ENCODE measurements at places on chromosomes 11 and 22.

DNA sequence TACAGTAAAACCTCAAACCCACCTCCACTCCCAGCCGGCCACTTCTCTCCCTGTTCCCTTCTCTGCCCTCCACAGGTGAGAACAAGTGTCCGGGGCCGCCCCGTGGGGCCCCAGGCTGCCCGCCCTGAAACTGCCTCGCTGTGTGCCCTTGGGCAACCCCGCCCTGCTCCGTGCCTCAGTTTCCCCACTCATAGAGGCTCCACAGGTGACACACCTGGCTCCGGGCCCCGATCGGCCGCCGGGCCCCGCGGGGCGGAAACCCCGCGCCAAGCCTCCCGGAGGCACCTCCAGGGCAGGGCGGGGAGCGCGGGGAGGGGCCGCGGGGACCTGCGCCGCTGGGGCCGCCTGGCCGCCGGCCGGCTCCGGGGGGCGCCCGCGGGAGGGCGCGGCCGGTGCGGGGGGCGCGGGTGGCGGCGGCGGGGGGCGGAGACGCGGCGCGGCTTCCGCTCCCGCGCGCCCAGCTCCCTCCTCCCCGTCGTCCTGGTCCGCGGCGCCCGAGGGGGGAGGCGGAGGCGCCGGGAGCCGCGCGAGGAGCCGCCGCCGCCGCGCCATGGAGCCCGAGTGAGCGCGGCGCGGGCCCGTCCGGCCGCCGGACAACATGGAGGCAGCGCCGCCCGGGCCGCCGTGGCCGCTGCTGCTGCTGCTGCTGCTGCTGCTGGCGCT, at the start of gene LRP5:
Gene LRP5, plus strand, starts transcription at position 475 of the 663 bp plus-strand sequence. Its CDS starts 124 bp downstream, at position 599.
- no peak for DNase-seq

DNA sequence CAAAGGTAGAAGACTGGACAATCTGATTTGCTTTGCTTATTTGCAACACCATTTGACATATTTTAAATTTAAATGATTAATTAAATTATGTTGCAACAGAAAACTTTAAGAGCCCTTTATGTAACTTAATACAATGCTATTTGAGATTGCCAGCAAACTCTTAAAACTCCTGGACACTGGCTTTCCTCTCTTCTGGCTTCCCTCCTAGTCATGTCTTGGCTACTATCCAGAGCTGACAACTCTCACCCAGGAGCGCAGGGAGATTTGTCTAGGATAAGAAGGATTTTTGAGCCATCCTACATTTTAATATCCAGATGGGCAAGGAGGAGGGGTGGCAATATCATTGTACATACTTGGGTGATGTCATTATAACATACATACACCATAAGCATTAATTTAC, 134.3 kb downstream of the ELP4 start:
- no peak for DNase-seq

GRCh38 chr11:100624346-100624745, 62.7 kb upstream of the ARHGAP42 start:
- no peak for DNase-seq

DNA sequence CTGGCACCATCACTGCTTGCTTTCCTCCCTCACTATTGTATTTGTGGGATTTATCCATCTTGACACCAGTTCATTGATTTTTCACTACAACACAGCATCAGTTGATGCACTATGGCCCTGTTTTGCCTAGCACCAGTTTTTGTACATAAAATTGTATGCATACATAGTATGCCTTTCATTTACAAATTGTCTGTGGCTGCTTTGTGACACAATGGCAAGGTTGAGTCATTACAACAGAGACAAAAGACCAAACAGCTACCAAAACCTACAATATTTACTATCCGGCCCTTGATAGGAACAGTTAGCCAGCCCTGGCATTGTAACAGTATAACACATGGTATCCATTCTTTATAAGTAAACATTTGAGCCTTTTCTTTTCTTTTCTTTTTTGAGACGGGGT, 150.3 kb downstream of the LDLRAD3 start:
- no peak for DNase-seq

- no peak for DNase-seq
Measured at GRCh38 chr11:57336111-57336666, 497 bp upstream of the SSRP1 start.

GRCh38 chr11:27266125-27266524, 96.9 kb downstream of the CCDC34 start:
- no peak for DNase-seq

DNA sequence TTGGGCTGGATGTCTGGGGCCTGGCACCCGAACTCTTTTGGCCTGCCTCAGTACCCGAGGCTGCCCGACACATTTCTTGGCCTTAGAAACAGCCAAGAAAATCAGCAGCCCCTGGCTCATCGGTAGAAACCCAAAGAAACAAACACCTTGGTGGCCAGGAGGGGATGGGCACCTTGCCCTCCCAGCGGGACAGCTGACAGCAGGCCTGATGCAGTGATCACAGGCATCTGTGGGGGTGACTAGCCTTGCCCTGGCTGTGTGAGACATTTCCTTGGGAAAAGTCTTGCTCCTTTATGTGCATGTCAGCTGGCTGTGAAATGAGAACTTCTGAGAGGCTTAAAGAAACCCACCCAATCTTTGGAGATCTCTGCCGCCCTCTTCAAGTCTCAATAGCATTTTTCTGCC, 60.9 kb downstream of the SMIM38 start:
- DNase-seq, result no peak

DNA sequence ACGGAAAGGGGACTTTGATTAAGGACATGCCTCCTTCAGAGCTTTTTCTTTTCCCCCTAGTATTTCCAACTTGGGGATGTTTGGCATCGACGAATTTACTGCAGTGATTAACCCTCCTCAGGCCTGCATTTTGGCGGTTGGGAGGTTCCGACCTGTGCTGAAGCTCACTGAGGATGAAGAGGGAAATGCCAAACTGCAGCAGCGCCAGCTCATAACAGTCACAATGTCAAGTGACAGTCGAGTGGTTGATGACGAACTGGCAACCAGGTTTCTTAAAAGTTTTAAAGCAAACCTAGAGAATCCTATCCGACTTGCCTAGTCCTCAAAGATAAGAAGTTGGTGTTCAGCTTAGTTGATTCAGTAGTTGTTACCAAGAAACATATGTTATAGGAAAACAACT, 78.4 kb downstream of the PDHX start:
- DNase-seq, result no peak

DNA sequence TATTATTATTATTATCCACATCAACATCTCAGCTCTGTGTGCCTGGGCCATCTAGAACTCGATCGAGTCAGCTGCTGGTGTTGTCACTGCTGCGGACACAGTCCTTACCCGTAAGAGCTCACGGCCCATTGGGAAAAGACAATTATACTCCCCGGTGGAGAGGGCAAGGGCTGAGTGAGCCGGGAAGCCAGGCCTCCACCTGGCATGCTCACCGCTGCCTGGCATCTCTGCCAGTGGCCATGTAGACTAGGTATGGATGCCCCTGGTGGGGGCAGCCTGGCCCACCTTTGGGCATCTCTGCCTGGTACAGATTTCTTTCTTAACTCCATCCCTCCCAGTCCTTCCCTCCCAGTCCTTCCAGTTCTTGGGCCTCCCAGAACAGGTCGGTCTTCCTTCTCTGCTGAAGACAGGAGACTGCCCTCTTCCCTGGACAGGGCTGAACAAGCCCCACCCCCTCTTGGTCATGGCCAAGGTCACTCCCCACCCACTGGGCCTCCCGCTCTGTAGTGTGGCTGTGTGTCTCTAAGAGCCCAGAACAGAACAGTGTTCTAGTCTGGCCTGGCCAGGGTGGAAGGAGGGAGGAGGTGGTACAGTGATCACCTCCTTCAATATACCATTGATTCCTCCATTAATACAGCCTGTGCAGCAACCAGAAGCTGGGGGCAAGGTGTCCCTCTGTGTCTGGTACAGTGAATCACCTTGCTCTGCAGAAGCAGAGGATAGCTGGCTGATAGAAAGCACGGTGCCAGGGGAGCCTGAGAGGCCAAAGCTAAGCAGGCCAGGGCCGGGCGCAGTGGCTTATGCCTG, 57.7 kb downstream of the FLRT1 start:
- no peak for DNase-seq

- no peak for DNase-seq
Measured at GRCh38 chr11:72305077-72305476, 61.1 kb upstream of the PHOX2A start.

GRCh38 chr11:120212259-120212878, 1.5 kb downstream of the OAF start:
- DNase-seq, result no peak

DNA sequence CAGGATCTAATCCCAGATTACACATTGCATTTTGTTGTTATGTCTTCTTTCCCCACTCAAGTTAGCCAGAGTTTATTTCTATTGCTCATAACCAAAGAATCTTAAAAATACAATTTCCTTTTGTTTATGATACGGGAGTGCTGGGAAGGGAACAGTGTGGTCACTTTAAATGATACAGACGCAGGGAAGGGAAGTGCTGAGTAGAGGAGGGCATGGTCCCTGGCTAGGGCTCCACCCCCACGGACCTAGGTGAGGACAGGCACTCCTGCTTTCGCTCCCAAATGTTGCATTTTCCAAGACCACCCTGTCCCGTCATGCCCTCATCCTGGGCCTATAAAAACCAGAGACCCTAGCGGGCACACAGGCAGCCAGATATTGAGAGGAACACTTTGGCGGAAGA, 30.6 kb upstream of the NARS2 start:
- DNase-seq, result no peak

GRCh38 chr11:13920756-13921155, 41.8 kb upstream of the SPON1 start:
- DNase-seq, result no peak

DNA sequence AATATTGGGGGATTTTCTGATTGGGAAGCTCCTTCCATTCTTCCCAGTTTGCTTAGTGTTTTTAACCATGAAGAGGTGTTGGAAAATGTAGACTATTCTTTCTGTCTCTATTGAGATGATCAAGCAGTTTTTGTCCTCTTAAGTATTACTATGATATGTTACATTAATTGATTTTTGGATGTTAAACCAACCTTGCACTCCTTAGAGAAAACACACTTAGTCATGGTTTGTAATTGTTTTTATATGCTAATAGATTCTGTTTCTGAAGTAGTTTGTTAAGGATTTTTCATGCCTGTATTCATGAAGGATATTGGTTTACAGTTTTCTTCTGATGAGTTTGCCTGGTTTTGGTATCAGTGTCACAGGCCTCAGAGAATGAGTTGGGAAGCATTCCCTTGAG, 2.0 kb upstream of the NLRP6 start:
- no peak for DNase-seq

DNA sequence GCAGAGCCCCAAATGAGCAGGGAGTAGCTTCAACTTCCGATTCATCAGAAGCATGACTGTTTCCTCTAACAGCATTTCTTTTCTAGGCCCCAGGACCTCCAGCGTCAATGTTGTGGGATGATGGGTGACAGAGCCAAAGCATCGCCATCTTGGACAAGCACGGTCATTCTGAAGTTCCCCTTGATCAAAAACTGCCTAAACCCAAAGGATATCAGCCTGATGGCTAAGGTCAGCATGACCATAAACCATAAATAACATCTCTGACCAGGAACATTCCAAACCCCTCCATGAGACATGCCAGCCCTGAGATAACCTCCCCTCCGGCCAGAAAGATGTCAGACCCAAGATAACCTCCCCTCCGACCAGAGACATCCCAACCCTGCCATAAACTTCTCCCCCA, 28.8 kb upstream of the TREH start:
- no peak for DNase-seq

GRCh38 chr22:44604455-44604854, 97.5 kb upstream of the PRR5 start:
- no peak for DNase-seq

GRCh38 chr11:45432910-45433309, 146.8 kb upstream of the SYT13 start:
- DNase-seq, result no peak

DNA sequence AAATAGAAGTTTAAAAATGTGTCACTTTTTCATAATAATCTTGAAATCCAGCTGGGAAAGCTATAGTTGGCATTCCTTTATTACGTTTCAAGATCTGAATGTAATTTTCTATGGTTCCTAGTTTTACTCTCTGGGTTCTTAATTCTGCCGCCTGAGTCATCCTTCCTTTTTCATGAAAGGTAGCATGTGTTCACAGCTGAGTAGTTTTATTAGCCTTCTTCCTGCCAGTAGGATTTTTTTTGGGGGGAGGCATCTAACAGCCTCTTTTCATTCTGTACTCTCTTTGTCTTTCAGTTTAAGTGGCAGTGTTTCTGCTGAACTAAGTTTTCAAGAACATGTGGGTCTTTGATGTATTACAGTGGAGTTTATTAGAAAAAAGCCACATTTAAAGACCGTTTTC, 36.5 kb downstream of the OR2AG2 start:
- no peak for DNase-seq

- no peak for DNase-seq
Measured at GRCh38 chr11:104876861-104877431, 21.3 kb downstream of the CASP12 start.

DNA sequence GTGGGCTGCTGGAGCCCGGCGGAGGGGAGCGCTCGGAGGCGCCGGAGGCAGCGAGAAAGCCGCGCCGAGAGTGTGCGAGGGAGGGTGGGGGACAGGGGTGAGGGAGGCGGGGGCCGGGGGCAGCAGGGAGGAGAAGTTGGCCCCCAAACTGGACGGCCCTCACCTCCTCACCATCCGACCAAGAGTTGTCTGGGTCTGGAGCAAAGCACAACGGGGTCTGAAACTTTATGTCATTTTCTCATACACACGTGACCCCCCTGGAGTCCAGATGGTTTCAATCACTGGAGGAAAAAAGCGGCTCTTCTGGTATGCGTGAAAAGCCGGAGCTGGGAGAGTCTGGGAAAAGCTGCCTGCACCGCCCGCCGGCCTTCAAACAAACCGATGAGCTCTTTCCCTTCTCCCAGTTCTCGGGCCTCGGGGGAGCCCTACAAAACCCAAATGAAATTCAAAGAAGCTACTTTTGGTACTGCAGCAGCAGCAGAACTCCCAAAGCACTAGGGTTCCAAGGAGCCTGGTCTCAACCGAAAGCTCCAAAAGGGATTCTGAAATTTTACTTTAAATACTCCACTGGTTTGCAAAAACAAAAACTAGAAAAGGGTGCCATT, 39.7 kb upstream of the AKIP1 start:
- DNase-seq, result no peak

Measured in activated T-cell treated with anti-CD3 and anti-CD28 coated beads for 4 hours (primary cell).